ENCODE measurements at places on chromosomes 16 and 17. TPM values are rescaled to one million over a fixed set of nuclear protein-coding genes. Genes with fewer than 3 reads are reported as not detected.
A peak's percentile ranks its signal among the peaks of the same experiment; 100 is the strongest.

CCL2 gene
- total RNA-seq: 11.1 TPM

PYDC1 gene
- total RNA-seq: not detected

SCGB1C2 gene
- not detected for total RNA-seq

GRCh38 chr17:62819511-62820221, 11.6 kb upstream of the MARCHF10 start:
- DNase-seq: peak; percentile 94

- DNase-seq: no peak
Observed at GRCh38 chr17:66692421-66692690, 142.6 kb upstream of the CACNG5 start.

- no peak for DNase-seq
Observed at GRCh38 chr17:65941356-65941899, 250.5 kb downstream of the CEP112 start.
